GM12878 (cell line): ENCODE measurements at places on chromosomes 7 and 10. TPM values are rescaled to one million over a fixed set of nuclear protein-coding genes. Genes with fewer than 3 reads are reported as not detected.

DNA sequence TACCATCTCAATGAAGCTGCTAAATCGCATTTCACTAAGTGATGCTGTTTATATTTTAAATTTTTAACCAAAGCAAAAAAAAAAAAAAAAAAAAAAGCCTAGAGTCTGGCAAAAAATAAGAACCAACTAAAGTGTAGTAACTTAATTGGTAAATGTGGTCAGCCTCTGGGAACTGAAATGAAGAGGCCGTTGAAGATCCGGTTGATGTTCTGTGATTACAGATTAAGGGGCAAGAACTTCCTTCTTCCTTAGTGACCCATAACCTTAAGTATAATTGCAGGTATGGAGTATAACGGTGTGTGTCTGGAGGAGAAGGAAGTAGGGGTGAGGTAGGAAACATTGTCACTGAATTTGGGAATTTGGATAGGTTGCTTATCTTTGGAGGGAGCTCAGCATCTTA lies 7.7 kb upstream of the SRGN start:
- no peak overlapping the region for H3K27ac ChIP-seq
- peaks cover 1% of the 10 kb centered on the region; the same call in 1 of the 2 replicates for H3K4me1 ChIP-seq
- H3K27me3 ChIP-seq = no peaks in the 10 kb centered on the region
- DNase-seq = no peak
- H3K4me3 ChIP-seq = no peak overlapping the region
- H3K36me3 ChIP-seq = no peaks in the 10 kb centered on the region

The BLNK gene
- 103 and 107 TPM in 2 replicates for total RNA-seq

The IPMK gene
- 3.5 and 3.8 TPM in 2 replicates for total RNA-seq

DNA sequence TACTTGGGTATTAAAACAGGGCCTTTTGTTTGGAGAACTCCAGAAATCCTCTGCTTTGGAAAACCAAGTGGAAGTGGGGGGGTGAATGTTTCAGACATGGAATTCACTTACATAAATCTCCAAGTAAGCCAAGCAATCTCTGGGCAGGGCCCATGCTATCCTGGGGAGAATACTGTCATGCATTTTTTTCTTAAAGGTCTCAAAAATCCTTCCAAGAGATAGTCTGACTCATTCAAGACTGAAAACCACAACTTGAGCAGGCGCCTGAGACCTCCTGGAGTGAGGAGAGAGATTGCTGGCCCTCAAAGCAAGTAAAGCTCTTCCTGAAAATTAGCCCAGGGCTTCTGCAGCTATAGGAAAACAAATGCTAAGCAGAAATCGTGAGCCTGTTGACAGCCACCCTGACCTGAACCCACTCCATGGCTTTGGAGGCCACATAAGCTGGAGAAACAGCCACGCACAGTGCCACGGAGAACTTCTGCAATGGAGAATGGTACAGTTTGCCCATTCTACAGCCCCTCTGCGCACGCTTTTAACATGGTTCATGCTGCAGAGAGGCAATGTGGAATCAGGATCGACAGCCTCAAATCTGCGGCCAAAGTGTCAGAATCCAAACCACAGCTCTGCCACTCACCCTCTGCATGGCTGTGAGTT lies 203.1 kb upstream of the AUTS2 start:
- no peaks in the 10 kb centered on the region for H3K27me3 ChIP-seq
- no peaks in the 10 kb centered on the region for H3K4me1 ChIP-seq
- H3K36me3 ChIP-seq = no peaks in the 10 kb centered on the region
- H3K4me3 ChIP-seq = no peak overlapping the region
- H3K27ac ChIP-seq = no peak overlapping the region

DNA sequence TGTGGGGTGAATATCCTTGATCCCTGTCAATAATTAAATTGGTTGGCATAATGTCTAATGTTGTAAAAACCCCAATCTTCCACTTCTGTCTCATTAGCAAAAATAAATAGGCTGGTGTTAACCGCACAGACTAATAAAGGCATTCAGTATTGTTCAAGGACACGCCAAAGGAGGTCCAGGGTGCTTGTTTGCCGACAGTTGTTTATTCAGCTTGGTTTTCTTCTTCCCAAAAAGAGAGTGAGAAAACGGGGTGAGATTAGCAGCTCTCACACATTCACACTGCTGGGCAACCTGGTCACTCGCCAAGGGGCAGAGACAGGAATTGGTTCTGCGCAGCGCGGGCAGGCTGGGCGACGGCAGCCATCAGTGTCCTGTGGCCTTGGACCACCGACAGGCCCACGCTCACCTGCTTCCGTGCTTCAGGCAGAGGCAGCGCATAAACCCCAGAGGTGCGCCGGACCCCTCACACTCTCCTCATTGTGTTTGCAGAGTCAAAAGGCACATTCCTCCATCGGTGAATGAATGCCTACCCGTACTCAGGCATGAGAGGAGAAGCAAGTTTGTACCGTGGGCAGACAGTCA lies 26.2 kb upstream of the LMBR1 start:
- H3K27ac ChIP-seq = no peak overlapping the region
- no peak overlapping the region for H3K4me3 ChIP-seq
- no peak for DNase-seq
- H3K27me3 ChIP-seq = no peaks in the 10 kb centered on the region; the same call in 1 of the 2 replicates
- H3K36me3 ChIP-seq = no peaks in the 10 kb centered on the region

DNA sequence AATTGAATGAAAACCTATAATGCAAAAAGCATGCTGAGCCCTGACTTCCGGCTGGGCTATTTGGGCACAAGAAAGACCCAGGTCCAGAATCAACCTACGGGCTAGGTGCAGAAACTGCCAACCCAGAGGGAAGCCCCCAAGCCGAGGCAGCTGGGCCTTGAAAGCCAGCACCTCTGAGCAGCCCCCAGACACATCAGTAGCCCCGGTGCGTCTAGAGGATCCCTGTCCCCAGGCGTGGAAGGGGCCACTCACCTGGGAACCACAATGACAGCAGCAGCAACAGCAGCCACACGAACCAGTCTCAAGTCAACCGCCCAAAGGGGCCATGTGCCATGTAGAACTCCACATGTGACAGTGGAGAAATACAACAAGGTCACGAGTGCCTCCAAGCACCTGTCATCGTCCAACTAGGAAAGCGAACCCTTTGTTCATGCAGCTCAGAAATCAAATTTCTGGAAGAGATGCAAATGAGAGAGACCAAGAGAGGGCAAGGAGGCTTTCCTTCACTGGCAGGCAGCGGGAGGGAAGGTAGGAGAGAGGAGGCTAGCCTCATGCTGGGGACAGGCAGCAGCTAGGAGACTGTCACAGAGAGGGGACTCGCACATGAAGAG lies 57.5 kb upstream of the CHST15 start:
- no peak overlapping the region for H3K4me3 ChIP-seq
- H3K36me3 ChIP-seq = no peaks in the 10 kb centered on the region
- peaks cover 28% of the 10 kb centered on the region for H3K4me1 ChIP-seq
- DNase-seq = no peak

The ATXN7L1 gene
- 2.2 and 2.9 TPM in 2 replicates for total RNA-seq

The TACC2 gene
- 0.21 and 0.64 TPM in 2 replicates for total RNA-seq

The SOSTDC1 gene
- total RNA-seq = not detected in 2 replicates

GRCh38 chr10:120195984-120196712 lies 260.9 kb upstream of the PLPP4 start:
- H3K36me3 ChIP-seq = no peaks in the 10 kb centered on the region
- DNase-seq = no peak
- no peaks in the 10 kb centered on the region for H3K27me3 ChIP-seq
- H3K4me1 ChIP-seq = no peaks in the 10 kb centered on the region
- H3K4me3 ChIP-seq = no peak overlapping the region
- H3K27ac ChIP-seq = no peak overlapping the region

- no peak for DNase-seq
- H3K27me3 ChIP-seq = peaks cover 4% of the 10 kb centered on the region; the same call in 1 of the 2 replicates
- H3K4me3 ChIP-seq = no peak overlapping the region
- no peaks in the 10 kb centered on the region for H3K36me3 ChIP-seq
Measured at GRCh38 chr7:47253650-47254080, 328.2 kb downstream of the TNS3 start.

The NRG3 gene
- total RNA-seq = 0.41 and 0.45 TPM in 2 replicates

The OPALIN gene
- not detected in 2 replicates for total RNA-seq

GRCh38 chr10:17147884-17148489 lies 18.4 kb upstream of the CUBN start:
- DNase-seq = no peak
- H3K36me3 ChIP-seq = no peaks in the 10 kb centered on the region
- no peaks in the 10 kb centered on the region for H3K4me1 ChIP-seq
- no peak overlapping the region for H3K4me3 ChIP-seq
- no peaks in the 10 kb centered on the region for H3K27me3 ChIP-seq
- no peak overlapping the region for H3K27ac ChIP-seq

GRCh38 chr10:89954787-89955566 lies 253.6 kb downstream of the KIF20B start:
- peak; percentile 21 for DNase-seq
- H3K27me3 ChIP-seq = no peaks in the 10 kb centered on the region
- no peak overlapping the region for H3K4me3 ChIP-seq
- no peak overlapping the region for H3K27ac ChIP-seq
- no peaks in the 10 kb centered on the region for H3K36me3 ChIP-seq
